Placental pericyte (primary cell): ENCODE measurements at places on chromosomes 13 and 19. TPM values are rescaled to one million over a fixed set of nuclear protein-coding genes. Genes with fewer than 3 reads are reported as not detected.

The MBD3L2 gene
- total RNA-seq: not detected in 2 replicates

The IGFL1 gene
- not detected in 2 replicates for total RNA-seq

The DLEU7 gene
- not detected in 2 replicates for total RNA-seq

The POGLUT2 gene
- 8.5 and 30.1 TPM in 2 replicates for total RNA-seq

The KIR3DL1 gene
- total RNA-seq: not detected in 2 replicates

The GPR4 gene
- under 0.01 and 0.72 TPM in 2 replicates for total RNA-seq

The BCAM gene
- total RNA-seq: 6.1 and 7.4 TPM in 2 replicates

The TMEM86B gene
- 1.9 and 2.6 TPM in 2 replicates for total RNA-seq

The CEACAM7 gene
- total RNA-seq: not detected in 2 replicates

The PNMA8A gene
- total RNA-seq: 2.2 and 13.3 TPM in 2 replicates

The ZNF763 gene
- 0.57 and 0.88 TPM in 2 replicates for total RNA-seq

The NANOS3 gene
- 0.43 TPM in 1 of 2 replicates, not detected in the other for total RNA-seq
